Mesothelial cell of epicardium (in vitro differentiated cells): ENCODE measurements at places on chromosomes 4 and X.

GRCh38 chr4:17707671-17708070 lies 73.8 kb downstream of the FAM184B start:
- H3K36me3 ChIP-seq: no peaks in the 10 kb centered on the region
- no peak overlapping the region for H3K4me3 ChIP-seq
- peaks cover 18% of the 10 kb centered on the region for H3K27me3 ChIP-seq
- DNase-seq: no peak

GRCh38 chr4:85681221-85681657 lies 206.3 kb downstream of the ARHGAP24 start:
- H3K27ac ChIP-seq: no peak overlapping the region
- no peak for DNase-seq
- no peaks in the 10 kb centered on the region for H3K36me3 ChIP-seq
- H3K4me1 ChIP-seq: peaks cover 12% of the 10 kb centered on the region
- no peaks in the 10 kb centered on the region for H3K27me3 ChIP-seq
- no peak overlapping the region for H3K4me3 ChIP-seq

GRCh38 chr4:155708782-155709181 lies 42.1 kb downstream of the GUCY1A1 start:
- H3K27me3 ChIP-seq: no peaks in the 10 kb centered on the region
- peaks cover 42% of the 10 kb centered on the region for H3K4me1 ChIP-seq
- H3K27ac ChIP-seq: peak overlapping the region; percentile 78
- H3K36me3 ChIP-seq: peaks cover 26% of the 10 kb centered on the region

DNA sequence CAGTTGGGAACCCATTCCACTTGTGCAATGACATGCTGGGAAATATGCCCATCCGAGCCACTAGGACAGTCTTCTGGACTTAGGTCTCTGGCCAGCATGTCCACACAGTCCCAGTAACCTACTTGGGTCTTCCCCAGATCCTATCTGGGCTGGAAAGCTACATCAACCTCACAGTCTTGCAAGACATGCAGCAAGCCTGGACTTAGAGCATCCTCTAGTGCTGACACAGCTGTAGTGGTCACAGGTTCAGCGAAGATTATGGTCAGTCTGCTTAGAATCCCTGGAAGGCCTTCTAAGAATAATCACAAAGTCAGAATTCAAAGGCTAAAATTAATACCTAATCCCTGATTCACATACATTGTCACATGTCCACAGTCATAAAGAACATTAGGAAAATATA lies 842.7 kb downstream of the STPG2 start:
- H3K27me3 ChIP-seq: no peaks in the 10 kb centered on the region
- H3K27ac ChIP-seq: no peak overlapping the region
- H3K4me1 ChIP-seq: peaks cover 4% of the 10 kb centered on the region
- DNase-seq: no peak
- H3K4me3 ChIP-seq: no peak overlapping the region

GRCh38 chr4:20194123-20195013 lies 57.3 kb upstream of the SLIT2 start:
- no peaks in the 10 kb centered on the region for H3K36me3 ChIP-seq
- no peaks in the 10 kb centered on the region for H3K27me3 ChIP-seq
- H3K4me3 ChIP-seq: no peak overlapping the region
- no peak overlapping the region for H3K27ac ChIP-seq

GRCh38 chr4:117983541-117984365 lies 50.5 kb upstream of the NDST3 start:
- H3K4me3 ChIP-seq: no peak overlapping the region
- no peak overlapping the region for H3K27ac ChIP-seq
- no peaks in the 10 kb centered on the region for H3K36me3 ChIP-seq
- H3K4me1 ChIP-seq: no peaks in the 10 kb centered on the region
- DNase-seq: no peak

- H3K4me1 ChIP-seq: peaks cover 17% of the 10 kb centered on the region
- H3K27me3 ChIP-seq: no peaks in the 10 kb centered on the region
- no peak for DNase-seq
- no peaks in the 10 kb centered on the region for H3K36me3 ChIP-seq
- H3K4me3 ChIP-seq: no peak overlapping the region
- H3K27ac ChIP-seq: no peak overlapping the region
Observed at GRCh38 chrX:68889249-68889648, 60.4 kb downstream of the EFNB1 start.
